ENCODE measurements at places on chromosomes 11 and 22. TPM values are rescaled to one million over a fixed set of nuclear protein-coding genes. Genes with fewer than 3 reads are reported as not detected.
A peak's percentile ranks its signal among the peaks of the same experiment; 100 is the strongest.

SLC17A6 gene
- total RNA-seq = not detected

TRIM64C gene
- total RNA-seq = not detected

CDPF1 gene
- 11.1 TPM for total RNA-seq

CYP2D6 gene
- total RNA-seq = 1.4 TPM

KCNJ1 gene
- total RNA-seq = not detected

GRCh38 chr11:72777755-72778278 lies 16.0 kb downstream of the STARD10 start:
- no peak overlapping the region for H3K4me3 ChIP-seq
- DNase-seq = no peak
- H3K27ac ChIP-seq = no peak overlapping the region
- no peaks in the 10 kb centered on the region for H3K27me3 ChIP-seq
- no peaks in the 10 kb centered on the region for H3K36me3 ChIP-seq

DNA sequence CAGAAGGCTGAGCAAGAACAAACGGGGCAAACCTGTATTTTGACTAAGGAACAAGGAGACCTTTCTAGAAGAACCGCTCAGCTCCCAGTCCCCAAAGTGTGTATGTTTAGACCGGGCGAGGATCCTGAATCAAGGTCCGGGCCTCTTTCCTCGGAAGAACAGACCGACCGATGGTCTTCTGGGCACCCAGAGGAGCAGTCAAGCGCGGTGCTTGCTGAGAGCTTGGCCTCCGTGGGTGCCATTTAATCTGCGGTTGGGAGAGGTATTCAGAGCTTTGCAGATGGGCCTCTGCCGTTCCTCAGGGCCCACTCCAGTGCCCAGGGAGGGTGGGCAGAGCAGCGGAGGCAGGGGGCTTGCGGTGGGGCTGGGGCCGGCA lies 26.5 kb upstream of the ATXN10 start:
- H3K4me3 ChIP-seq = no peak overlapping the region
- no peaks in the 10 kb centered on the region for H3K36me3 ChIP-seq
- peak; percentile 75 for DNase-seq
- peaks cover 9% of the 10 kb centered on the region for H3K27me3 ChIP-seq
- H3K27ac ChIP-seq = no peak overlapping the region

DNA sequence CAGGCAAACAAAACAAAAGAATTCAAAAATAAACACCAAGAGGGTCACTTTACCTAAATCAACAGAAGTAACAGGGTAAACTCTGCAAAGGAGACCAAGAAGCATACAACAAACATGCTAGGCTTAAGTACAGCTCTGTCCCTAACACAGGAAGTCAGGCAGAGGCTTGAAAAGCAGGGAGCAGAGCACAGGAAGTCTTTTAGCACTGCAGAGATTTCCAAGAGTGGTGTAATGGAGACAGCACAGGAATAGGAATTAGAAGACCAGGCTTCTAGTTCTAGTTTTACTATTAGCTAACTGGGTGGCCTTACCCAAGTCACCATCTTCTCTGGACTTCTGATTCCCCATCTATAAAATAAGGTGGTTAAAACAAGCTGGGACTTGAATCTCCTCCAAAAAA lies 1.9 kb downstream of the RBFOX2 start:
- peak overlapping the region; percentile 90 for H3K27ac ChIP-seq
- peaks cover 7% of the 10 kb centered on the region for H3K36me3 ChIP-seq
- peaks cover 49% of the 10 kb centered on the region for H3K4me1 ChIP-seq
- no peaks in the 10 kb centered on the region for H3K27me3 ChIP-seq

GRCh38 chr11:88212300-88212699 lies 37.1 kb upstream of the RAB38 start:
- no peak overlapping the region for H3K27ac ChIP-seq
- H3K36me3 ChIP-seq = no peaks in the 10 kb centered on the region
- no peak overlapping the region for H3K4me3 ChIP-seq
- H3K4me1 ChIP-seq = no peaks in the 10 kb centered on the region

GRCh38 chr22:25750569-25751173 lies 8.7 kb downstream of the MYO18B start:
- H3K36me3 ChIP-seq = no peaks in the 10 kb centered on the region
- DNase-seq = no peak
- no peak overlapping the region for H3K4me3 ChIP-seq
- H3K27me3 ChIP-seq = no peaks in the 10 kb centered on the region

- DNase-seq = no peak
- H3K27me3 ChIP-seq = no peaks in the 10 kb centered on the region
- peaks cover 28% of the 10 kb centered on the region for H3K36me3 ChIP-seq
- no peak overlapping the region for H3K27ac ChIP-seq
- peaks cover 21% of the 10 kb centered on the region for H3K4me1 ChIP-seq
These were observed 50.4 kb downstream of the ATXN10 start for GRCh38 chr22:45722006-45722405.

- H3K27ac ChIP-seq = no peak overlapping the region
- no peak overlapping the region for H3K4me3 ChIP-seq
- no peak for DNase-seq
- no peaks in the 10 kb centered on the region for H3K36me3 ChIP-seq
These were observed 13.1 kb upstream of the RPS19BP1 start for GRCh38 chr22:39545386-39546365.

Measured in osteocyte (in vitro differentiated cells).